ENCODE measurements at places on chromosomes 7 and 10.

DNA sequence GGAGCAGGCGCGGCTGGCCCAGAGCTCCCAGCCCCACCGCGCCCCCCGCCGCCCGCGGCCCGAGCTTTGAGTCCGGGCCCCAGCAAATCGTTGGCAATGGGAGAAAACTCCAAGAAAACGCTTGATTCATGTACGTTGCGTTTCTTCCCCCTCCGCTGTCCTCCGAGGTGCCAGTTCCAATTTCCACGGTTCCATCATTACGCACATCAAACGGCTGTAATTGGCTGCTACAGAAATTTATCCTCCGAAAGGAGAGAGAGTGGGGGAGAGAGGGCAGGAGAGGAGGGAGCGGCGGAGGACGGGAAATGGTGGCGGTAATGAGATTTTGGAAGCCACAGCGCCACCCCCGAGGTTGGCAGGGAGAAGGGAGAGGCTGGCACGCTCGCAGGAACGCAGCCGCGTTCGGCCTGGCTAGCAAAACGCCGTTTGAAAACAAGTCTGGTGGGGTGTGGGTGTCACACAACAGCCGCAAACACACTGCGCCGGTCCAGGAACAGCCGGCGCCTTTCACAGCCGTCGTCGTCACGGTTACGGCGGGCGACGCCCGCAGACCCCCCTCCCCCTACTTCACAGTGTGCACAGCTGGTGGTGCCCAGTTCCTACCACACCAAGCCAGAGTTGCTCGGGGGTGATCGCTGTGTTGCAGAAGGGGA is 57.5 kb downstream of the UNCX start:
- peak; percentile 8 for DNase-seq

DNA sequence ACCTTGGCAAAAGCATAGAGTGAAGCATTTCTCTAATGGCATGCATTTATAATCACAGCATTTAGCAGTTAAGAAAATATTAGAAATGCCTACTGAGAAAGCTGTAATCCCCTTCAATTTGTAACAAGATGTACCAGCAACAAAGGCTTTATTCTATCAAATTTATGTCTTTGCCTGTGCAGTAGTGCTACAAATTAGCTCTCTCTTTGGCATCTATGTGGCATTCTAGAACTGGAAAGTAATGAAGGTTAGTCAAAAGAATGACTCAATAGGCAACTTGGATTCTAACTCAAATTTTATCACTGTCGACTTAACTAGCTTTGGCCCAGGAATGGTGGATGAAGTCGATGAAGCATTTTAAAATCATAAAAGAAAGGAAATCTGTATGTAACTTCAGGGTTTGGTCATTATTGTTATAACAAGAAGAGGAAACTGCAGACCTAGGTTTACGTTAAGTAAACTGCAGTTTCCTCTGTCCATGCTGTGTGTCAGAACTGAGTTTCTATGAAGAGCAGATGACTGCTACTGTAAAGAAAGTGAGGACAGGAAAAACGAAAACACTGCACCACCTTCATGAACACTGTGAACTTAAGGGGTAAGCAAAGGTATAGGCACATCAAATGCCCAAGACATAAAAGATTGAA is 140.0 kb downstream of the RAPGEF5 start:
- no peak for DNase-seq

- DNase-seq, result no peak
Observed at GRCh38 chr10:15172306-15172840, 3.9 kb upstream of the NMT2 start.

- DNase-seq, result peak; percentile 18
Observed at GRCh38 chr7:157690833-157691585, 354.2 kb downstream of the DNAJB6 start.

DNA sequence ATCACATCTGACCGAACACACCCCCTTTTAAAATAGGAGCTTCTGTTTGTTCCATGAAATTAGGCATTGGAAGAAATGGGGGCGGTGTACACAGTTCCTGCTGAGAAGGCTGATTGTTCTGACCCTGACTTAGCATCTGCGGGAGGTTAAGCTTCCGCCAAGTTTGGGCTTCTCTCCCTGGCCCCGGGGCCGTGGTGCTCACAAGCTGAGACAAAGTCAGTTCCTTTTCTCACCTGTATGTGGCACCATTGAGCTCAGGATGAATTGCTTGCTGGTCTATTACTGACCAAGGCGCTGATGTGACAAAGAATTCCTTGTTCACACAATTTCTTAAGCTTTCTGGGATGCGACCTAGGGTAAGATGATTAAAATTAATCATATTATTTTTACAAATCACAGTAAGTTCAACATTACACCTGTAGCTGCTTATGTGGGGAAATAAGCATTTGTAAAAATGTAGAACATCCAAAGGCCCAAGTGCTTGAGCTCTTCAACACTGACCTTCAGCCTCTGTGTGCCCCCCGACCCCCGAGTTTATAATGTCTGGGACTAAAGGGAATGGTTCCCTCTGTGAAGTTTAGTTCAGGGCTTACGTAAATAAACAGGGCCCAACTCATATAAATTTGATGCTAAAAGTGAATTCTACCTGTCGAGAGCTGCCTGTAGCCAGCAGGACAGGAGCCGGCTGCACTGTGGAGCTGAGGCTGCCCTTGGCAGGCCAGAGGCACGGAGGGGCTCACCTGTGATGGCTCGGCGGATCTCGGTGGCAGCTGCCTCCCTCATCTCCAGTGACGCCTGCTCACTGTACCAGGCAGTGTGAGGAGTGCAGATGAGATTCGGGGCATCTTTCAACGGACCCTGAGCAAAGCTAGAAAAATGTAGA is 50.8 kb downstream of the ZRANB1 start:
- peak; percentile 45 for DNase-seq

DNA sequence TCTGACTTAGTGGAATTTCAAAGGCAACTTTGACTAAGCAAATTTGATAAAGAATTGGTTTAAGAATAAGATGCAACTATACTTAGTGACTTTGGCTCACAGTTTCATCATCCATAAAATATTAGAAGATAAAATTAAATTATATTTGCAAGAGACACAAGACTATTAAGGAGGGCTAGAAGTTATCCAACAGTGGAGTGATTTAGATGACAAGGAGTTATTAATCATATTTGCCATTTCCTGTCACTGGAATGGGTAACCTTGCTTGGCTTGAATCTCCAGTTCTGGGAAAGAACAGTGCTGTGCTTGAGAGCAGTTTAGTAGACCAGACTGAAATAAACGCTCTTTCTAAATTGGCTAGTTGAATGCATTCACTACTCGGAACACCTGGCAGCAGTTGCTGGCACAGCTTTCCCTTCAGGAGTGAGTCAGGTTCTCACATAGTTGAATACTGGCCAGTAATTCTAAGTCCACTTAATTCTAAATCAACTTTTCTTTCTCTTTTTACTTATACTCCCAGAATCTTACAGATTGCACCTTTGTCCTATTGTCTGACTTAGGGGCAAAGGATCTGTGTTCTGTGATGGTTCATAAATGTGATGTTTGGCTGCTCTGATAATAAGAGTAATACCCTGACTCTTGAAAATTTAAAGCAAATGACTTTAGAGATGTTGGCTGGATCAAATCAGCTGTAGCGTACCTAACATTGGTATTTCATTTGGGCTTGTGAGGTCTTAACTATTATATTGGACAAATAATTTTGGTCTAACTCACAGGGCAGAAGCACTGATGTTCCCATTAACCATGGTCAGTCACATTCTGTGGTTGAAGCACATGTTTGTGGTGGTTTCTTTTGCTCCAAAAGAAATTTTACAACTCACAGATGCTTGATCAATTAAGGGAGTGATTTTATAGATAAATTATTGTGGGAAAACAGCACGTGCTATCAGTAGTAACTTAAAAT is 16.6 kb downstream of the STMP1 start:
- no peak for DNase-seq

DNA sequence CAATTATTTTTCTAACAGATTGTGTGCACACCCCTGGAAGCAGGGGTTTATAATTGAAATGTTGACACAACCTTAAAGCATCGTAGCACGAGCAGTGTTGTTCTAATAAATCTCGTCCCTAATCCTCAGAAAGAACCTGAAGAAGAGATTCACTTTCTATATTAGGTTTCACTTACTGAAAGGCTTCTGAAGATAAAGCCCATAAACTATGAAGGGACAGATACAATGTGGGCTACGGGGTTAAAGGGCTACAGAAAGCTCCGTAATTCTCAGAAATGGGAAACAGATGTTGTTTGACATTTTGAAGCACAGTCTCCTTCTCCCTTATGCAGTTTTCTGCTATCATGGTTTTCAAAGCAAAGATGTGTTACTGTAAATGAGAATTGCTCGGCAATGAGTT is 479.6 kb downstream of the GATA3 start:
- no peak for DNase-seq

GRCh38 chr10:5442065-5442989 is 30.0 kb downstream of the NET1 start:
- peak; percentile 71 for DNase-seq

DNA sequence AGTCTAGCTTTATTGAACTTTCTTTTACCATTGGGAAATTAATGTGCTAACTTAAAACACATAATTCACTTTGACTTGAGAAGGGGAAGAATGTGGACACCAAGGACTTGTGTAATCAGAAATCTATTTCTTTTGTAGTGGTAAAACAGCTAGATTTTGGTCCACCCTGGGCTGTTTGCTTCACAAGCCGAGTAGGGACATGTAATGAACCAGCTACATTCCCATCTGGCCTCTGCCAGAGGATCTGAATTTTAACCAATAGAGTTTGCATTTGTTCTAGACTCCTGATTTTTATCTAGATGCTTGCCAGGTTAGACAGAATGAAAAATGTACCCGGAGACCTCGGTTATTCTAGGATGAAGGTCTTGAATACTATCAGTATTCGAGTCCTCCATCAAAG is 1.9 kb downstream of the CACNB2 start:
- no peak for DNase-seq

DNA sequence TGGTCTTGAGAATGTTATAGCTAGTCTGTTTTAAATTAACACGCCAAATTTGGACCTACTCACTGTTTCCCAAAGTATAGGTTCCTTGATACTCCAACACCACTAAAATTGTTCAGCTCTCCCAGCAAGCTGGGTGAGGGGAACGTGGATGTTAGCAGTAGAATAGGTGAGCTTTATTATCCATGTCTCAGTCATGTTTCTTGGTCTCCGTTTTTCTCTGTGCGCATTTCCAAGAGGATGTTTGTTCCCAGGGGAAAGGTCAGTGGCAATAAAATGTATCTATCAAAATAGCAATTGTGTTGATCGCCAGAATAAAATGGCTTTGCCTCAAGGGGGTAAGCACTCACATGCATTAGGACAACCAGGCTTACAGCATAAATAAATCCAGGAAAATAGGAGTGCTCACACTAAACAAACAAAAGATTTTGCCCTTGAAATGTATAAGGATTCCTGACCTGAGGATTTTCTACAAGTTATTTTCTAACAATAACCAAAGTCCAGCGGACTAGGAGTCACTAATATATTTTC is 187.0 kb upstream of the C7orf33 start:
- no peak for DNase-seq

DNA sequence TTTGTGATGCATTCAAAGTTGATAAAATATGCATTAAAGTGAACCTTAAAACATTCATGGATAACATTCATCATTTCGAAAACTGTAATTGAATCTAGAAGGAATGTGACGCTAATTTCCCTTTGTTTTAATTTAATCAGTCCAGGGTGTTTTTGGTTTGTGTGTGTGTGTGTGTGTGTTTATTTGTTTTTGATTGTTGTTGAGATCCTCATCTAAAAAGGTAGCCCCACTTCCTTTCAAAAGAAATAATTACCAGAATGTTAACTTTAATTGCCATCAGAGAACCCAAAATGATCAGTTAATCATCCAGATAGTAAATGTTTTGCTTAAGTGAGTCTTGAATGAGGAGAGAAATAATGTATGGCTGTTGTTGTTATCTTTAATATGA is 74.5 kb upstream of the PTPRZ1 start:
- no peak for DNase-seq

- DNase-seq, result no peak
Observed at GRCh38 chr7:46909601-46910051, 672.3 kb downstream of the TNS3 start.

- DNase-seq, result peak; percentile 37
Observed at GRCh38 chr7:100673942-100674410, 436 bp downstream of the GNB2 start.

DNA sequence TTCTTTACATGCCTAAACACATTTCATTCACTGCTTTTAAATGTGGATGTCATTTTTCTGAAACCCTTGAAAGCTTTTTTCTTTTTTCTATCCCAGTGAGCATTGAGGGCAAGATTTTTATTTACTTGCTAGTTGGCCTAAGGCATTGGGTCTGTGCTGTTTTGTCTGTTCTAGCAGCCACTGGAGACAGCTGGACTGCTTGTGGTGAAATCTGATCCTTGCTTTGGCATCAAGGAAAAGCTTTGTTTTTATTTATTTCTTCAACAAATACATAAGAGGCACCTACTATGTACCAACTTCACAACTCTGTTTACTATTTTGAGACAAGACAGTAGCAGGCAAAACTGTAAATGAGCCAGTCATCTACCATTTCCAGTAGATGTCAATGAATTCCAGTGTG is 28.4 kb upstream of the PDLIM1 start:
- DNase-seq, result no peak

DNA sequence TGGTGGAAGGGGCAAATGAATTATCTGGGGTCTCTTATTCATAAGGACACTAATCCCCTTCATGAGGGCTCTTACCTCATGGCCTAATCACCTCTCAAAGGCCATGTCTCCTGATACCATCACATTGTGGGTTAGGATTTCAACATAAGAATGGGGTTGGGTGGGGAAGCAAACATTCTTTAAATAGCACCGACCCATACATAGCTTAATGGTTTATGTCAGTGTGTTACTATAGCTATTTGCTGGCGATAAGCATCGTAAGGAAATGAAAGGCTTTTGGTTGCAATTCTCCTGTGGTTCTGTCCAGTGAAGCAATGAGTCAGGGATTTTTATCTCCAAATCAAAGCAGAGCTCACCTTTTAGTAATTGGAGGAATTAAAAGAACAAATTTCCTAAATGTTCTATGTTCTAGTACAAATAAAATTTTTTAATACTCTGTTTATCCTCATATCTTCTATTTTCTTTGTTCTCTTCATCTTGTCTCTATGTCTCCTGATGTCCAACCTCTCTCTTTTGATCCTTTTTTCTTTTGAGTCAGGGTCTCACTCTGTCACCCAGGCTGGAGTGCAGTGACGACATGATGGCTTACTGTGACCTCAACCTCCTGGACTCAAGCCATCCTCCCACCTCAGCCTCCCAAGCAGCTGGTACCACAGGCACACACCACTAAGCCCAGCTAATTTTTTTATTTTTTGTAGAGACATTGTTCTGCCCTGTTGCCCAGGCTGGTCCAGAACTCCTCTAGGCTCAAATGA is 57.0 kb upstream of the GLCCI1 start:
- DNase-seq, result no peak

DNA sequence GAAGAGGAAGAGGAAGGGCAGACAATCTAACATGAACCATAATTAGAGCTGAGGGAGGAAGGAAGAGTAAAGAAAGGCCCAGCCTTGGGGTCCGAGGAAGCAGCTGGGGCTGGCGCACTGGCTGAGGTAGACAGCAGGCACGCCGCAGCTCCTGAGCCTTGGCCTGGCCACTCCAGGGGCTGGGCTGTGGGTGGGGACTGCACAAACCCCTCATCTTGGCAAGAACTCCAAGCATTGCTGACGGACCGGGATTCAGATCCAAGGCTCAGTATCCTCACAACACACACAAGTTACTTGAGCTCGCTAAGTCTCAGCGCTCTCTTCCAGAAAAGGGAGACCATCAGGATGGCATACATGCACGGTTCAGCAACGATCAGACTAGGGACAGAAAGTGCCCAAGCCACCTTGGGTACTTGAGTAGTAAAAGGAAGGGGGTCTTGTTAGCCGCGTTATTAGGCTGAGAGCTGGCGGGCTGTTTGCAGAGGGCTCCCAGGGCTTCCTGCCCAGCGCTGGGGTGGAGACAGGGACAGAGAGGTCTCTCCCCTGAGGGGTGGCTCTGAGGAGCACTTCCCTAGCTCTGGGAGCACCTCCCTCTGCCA is 4.5 kb downstream of the TNS3 start:
- no peak for DNase-seq

GRCh38 chr10:106551501-106552062 is 612.9 kb downstream of the SORCS1 start:
- no peak for DNase-seq
